ENCODE measurements at places on chromosomes 13 and 19.

DNA sequence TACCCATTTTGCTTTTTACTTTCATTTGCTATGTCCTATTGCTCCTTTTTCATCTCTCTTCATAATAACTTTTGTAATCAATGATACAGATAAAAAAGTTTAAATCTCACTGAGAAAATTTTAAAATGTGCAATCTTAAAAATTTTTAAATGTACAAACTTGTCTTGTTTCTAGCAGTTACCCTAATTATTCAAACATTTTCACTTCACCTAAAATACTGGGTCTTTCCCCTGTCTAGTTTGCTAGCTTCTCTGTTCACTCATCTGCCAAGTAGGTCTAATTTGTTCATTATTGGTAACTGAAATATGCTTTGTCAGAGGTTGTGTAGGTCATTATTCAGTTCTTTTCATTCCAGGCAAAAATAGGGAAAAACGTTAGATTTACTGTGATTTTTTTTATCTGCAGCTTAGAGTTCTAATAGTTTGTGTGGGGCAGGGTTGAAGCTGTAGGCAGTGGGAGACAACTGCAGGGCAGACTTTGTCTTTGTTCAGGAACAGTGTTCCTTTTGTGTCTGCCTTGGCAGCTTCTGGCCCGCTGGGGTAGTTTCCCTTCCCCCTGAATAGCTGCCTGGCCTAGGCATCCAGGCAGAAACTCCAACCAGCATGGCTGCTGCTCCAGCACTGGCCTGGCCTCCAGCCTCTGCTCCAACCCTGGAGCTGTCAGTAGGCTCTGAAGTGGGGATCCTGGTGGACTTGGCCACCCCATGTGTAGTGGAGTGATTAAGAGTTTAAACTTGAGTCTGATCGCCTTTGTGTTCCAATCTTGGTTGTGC is 48.5 kb downstream of the WDFY2 start:
- DNase-seq, result no peak

DNA sequence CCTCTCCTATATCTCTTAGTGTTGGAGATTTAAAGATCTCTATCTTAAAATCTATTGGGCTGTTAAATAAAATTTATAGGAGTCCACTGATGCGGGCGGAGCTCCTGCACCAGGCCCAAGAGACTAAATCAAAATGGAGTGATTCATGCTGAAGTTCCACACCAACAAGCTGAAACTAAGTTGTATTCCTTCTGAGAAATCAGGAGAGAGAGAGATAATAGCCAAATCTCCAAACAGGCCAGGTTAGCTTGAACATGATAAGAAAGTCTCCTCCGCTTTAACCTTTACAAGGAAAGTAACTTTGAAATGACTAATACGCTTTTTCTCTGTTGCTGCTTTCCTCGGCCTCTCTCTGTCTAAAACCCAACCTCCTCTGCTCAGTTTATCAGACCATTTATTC is 241.9 kb upstream of the NBEA start:
- no peak for DNase-seq

GRCh38 chr13:37097076-37097475 is 8.4 kb downstream of the CSNK1A1L start:
- DNase-seq, result no peak

- no peak for DNase-seq
These were observed 866.7 kb upstream of the SPRY2 start for GRCh38 chr13:81207636-81208035.

- DNase-seq, result no peak
These were observed 68.3 kb upstream of the NPAS1 start for GRCh38 chr19:46951171-46951986.

- DNase-seq, result no peak
These were observed 887 bp downstream of the NDUFS7 start for GRCh38 chr19:1384478-1385110.

DNA sequence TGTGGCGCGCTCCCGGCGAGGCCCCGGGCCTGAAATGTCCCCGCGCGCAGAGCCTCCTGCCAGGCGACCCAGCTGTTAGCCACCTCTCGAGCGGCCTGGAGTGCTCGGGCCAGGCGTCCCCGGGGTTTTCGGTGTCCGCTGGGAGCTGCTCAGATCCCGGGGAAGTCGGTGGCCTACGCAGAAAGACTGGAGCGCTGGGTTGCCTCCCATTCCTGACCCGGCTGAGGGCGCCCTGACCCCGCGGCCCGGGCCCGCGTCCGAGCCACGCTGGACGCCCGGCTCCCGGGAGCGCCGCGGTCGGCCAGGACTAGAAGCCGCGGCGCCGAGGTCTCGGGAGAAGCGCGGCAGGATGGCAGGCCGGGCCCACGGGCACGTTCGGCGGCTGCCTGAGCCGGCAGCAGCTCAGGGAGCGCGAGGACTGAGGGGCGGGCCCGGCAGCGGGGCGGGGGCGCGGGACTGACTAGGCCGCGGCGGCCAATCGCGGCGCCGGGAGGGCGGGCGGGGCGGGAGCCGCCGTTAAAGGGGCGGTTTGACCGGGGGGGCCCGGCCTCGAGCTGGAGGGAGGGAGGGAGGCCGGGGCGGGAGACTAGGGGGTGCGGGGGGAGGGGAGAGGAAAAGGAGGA is 1.3 kb upstream of the ZIC2 start:
- DNase-seq, result peak; percentile 96

GRCh38 chr19:571566-571974 is 826 bp upstream of the BSG start:
- no peak for DNase-seq

- no peak for DNase-seq
These were observed 513.1 kb downstream of the SLITRK6 start for GRCh38 chr13:85286081-85286480.

DNA sequence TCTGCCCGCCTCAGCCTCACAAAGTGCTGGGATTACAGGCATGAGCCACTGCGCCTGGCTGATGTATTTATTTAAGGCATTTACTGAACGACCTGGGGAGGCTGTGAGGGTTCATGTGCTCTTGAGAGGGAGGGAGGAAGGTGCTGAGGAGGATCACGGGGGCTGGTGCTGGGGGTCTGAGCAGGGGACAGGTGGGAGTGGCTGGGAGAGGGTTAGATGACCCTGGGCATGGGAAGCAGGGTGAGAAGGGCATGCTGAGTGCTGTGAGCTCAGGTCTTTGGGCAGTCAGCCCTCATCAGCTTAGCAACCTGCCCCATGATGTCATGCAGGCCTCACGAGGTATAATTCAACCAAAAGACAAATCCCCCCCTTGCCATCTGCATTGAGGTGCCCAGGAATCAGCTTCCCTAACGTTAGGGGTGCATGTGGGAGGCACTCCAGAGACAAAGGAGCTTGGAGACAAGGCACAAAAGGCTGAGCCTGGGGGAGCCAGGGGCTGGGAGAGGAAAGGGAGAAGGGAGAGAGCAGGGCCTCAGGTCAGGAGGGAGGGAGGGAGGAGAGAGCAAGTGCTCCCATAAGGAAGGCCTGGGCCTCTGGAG is 36.4 kb downstream of the SUGP2 start:
- DNase-seq, result no peak

DNA sequence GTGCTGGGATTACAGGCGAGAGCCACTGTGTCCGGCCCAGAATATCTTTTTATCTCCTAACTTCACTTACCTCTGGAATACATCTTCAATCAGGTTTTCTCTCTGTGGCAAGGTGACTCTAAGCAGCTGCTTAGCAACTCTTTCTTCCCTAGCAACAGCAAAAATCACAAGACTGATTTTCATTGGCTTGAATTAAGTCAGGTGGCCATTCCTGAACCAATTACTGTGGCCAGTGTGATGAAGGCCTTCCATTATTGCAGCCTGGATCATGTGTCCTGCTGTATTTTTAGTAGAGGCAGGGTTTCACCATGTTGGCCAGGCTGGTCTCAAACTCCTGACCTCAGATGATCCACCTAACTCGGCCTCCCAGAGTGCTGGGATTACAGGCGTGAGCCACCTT is 9.0 kb upstream of the LTBP4 start:
- peak; percentile 68 for DNase-seq

DNA sequence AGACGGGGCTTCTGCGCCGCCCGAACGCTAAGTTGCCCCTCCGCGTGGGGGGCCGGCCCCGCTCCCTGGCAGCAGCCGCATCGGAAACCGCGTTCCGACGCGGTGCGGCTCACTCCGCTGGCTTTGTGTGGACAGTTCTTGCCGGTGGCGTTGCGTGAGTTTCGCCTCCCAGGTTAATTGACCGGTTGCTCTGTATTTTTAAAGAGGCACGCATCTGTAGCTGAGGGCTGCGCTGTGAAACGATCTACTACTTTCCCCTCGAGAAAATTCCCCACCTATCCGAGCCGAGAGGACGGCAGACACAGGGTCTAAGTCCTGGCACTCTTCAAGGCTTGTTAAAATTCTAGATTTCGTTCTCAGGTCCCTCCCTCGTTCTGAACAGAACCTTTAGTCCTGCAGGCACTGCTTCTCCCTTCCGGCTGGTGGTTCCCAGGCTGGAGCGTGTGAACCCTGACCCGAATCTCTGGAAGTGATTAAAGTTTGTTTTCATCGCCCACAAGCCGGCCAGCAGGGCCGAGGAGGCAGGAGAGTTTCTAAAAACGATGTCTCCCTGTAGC is 933 bp downstream of the ARHGEF7 start:
- DNase-seq, result peak; percentile 73

DNA sequence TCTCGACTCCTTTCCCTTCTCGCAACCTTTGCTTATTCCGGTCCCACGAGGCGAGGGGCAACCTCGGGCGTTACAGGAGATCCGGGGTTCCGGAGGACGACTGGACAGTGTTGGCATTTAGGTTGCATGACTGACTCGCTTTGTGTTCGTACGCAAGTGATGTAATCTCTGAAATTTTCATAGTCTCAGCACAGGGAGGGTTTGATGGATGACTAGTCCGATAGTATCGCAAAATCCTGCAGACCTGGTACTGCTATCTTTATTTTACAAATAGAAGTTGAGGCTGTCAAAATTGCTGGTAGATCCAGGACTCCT is 342 bp downstream of the DDX49 start:
- DNase-seq, result no peak

DNA sequence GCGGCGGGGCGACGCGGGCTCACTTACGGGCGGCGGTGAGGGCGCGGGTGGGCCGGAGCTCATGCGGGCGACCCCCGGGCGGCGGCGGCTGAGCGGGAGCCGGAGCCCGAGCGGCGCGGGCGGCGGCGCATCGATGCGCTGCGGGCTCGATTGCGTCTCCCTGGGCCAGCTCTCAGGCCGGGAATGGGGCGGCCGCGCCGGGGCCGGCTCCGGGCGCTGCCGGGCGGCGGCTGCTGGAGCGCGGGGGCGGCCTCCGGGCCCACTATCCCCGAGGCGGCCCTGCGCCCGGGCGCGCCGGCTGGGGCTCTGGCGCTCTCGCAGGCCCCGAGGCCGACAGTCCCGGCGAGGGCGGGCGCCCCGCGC is 1.4 kb upstream of the TSHZ3 start:
- DNase-seq, result no peak

DNA sequence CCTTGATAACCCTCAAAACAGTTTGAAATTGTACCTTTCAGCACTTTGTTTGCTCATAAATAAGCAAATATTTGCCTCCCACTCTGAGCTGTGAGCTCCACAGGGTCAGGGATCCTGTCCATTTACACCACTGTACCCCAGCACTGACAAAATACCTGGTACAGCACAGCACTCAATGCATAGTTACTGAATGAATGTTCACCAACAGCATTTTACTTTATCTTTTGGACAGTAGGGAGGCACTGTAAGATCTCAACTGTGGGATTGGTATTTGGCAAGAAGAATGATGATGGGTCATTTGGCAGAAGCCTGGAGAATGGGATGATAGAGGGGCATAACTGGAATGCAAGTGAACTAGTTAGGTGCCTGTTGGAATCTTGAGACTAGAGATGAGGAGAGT is 127.2 kb upstream of the ARGLU1 start:
- no peak for DNase-seq

DNA sequence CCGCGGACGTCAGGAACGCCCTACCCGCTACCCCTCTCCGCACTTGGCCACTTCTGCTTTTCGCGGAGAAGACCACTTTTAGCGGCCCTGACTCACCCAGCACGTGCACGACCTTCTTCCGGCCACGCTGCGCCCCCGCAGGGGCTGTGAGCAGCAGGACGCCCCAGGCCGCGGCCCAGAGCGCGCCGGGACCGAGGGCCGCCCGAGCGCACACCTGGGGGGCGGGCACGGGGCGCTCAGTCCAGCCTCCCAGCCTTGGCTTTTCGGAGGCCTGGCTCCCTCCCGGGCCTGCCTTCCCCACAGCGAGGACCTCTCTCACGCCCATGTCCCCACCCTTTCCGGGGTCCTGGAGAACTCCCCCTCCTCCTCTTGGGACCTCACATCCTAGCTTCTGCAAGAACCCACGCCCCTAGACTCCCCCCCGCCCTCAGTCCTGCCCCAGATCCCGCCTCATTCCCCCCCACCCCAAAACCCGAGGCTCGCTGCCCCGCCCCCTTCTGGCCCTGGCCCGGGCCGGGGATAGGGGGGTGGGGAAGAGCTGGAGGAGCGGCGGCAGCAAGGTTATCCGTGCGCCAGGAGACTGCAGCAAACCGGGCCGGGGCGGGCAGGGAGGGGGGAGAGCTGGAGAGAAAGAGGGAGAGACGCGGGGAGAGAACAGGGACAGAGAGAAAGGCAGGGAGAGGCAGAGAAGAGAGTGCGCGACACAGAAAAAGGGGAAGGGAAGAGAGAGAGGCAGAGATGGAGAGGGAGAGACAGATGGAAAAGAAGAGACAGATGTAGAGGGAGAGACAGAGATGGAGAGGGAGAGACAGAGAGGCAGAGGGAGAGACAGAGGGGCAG is 11.5 kb downstream of the TM6SF2 start:
- peak; percentile 52 for DNase-seq

DNA sequence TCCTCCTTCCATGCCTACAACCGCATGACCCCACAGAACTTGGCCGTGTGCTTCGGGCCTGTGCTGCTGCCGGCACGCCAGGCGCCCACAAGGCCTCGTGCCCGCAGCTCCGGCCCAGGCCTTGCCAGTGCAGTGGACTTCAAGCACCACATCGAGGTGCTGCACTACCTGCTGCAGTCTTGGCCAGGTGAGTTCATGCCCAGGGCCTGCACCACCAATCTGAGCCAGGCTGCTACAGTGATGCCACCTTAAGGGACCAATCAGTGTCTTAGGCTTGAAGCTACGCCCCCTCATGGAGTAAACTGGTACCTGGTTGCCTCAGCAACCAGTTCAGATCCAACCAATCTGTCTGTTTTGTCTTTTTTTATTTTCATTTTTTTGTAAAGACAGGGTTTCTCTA is 5.2 kb downstream of the SYDE1 start:
- DNase-seq, result no peak

DNA sequence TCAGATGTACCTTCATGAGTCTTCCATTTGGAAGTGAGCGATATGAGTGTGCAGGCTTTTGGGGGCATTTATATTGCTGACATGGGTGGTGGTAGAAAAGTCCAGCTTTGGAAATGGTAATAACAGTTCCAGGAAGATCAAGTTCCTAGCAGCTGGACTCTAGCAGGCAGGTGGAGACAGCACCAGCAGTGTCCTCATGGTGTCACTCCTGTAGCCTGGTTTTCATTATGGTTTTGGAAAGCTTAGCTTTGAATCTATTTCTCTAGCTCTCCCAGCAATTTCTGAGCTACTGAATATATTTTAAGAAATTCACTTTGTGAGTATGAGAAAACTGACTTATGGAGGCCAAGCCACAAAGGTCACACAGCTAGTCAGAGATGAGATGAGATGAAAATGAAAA is 523.2 kb upstream of the HTR2A start:
- no peak for DNase-seq

DNA sequence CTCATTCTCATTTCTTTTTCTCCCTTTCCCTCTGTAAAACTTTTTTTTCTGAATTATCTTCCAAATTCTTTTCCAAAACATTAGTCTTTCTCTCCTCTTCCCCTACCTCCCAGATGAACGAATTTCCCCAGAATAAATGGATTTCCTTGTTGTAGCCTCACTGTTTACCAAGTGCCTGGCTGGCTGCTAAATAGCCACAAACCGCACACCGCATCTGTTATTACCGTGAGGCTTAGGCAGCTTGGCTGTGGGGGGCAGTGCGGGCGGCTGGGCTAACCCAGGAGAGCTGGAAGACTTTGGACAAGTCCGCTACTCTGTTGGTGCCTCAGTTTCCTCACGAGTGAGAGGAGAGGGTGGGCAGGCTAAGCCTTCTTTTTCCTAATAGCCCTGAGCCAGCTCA is 10.7 kb downstream of the IL17D start:
- DNase-seq, result no peak

Measured in NCI-H1417 (cell line).